Endothelial cell of umbilical vein (primary cell): ENCODE measurements at places on chromosomes 6 and 20. TPM values are rescaled to one million over a fixed set of nuclear protein-coding genes. Genes with fewer than 3 reads are reported as not detected.

DNA sequence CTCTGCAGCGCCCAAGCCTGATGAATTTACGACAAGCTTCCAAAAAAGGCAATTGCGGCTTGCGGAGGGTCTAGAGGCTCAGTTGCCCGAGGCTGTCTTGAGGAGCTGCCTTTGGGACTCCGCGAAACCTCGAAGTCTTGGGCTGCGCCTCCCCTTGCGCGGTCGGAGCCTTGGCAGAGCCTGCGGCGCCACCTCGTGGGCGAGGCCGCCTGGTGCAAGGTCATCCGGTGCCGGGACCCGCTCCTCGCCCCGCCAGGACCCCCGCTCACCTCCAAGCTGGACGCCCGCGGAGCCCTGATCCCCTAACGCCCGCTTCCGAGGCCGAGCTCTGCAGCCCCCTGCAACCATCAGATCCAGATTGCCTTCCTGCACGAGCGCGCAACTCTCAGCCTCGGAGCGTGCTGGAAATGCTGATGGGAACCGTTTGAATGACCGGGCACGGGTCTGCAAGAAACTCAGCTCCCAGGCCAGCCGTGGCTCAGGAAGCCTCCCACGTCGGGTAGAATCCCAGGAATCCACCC lies 14.9 kb upstream of the FAM210B start:
- peaks cover 11% of the 10 kb centered on the region for H3K27me3 ChIP-seq
- H3K4me3 ChIP-seq, result no peak overlapping the region
- H3K4me1 ChIP-seq, result no peaks in the 10 kb centered on the region
- no peak overlapping the region for H3K27ac ChIP-seq
- DNase-seq, result peak; percentile 35

GRCh38 chr20:33460711-33461110 lies 17.1 kb upstream of the SNTA1 start:
- no peak overlapping the region for H3K27ac ChIP-seq
- H3K4me3 ChIP-seq, result no peak overlapping the region

DNA sequence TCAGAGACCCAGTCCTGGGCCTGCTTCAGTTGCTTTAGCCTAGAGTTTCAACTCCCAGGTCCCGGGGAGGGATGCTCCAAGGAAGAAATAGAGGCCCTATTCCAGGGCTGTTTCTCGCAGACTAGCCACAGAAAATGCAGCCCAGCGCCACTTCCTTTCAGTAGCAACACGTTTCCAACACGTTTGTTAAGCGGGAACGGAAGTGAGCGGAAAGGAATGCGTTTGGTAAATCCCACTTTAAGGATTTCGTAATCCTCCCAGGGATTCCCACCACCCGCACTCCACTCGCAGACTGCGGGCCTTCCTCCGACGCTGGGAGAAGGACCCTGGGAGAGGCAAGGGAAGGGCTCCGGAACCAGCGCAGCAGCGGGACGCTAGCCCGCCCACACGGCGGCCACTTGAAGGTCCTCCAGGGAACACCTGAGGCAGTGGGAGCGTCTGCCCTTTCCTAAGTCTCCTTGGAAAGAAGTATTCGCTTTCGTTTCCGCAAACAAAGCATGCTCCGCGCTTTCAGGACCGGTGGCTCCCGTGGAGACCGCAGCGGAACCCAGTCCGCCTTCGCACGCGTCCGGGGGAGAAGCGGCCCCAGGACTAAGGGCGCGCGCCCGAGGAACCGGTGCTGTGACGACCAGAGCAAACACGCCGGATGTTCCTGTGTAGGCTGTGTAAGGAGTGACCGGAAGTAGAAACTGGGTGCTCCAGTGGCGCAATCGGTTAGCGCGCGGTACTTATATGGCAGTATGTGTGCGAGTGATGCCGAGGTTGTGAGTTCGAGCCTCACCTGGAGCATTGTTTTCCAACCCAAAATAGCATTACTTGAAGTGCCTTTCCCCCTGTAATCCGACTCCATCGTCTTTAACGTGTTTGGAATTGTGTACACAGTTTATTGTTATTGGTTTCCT lies 227.6 kb upstream of the PRSS16 start:
- H3K4me1 ChIP-seq, result no peaks in the 10 kb centered on the region
- peak; percentile 69 for DNase-seq
- H3K27ac ChIP-seq, result peak overlapping the region; percentile 30
- H3K27me3 ChIP-seq, result peaks cover 4% of the 10 kb centered on the region

GRCh38 chr20:23396950-23397627 lies 24.2 kb downstream of the NAPB start:
- DNase-seq, result peak; percentile 20
- H3K27ac ChIP-seq, result peak overlapping the region; percentile 74
- H3K36me3 ChIP-seq, result peaks cover 10% of the 10 kb centered on the region
- H3K4me1 ChIP-seq, result peaks cover 17% of the 10 kb centered on the region
- H3K4me3 ChIP-seq, result no peak overlapping the region

DNA sequence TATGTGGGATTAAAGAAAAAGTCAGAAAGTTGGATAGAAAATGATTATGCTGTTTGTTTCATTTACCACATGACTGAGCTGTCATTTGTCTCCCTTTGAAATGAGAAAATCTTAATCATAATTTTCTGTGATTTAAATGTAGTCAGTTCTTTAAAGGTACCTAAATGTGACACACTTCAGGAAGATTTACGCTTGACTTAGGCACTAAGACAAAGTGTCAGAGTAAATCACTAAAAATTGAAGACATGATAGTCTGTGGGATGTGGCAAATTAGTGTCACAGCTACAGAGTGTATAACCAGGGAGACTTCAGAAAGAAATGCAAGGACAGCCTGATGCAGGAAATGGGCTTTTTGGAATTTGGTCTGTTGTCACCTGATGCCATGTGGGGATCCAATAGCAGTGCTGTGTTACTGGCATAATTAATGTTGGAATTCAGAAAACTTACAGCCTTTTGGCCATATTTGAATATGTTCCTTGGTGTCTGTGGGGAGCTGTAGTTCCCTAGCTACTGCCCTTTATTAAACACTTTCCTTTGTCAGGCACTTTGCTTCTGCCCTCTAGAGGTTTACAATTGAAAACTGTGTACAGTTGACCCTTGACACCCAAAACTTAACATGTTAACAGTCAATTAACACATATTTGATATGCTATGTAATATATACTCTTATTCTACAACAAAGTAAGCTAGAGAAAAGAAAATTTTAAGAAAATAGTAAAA lies 493.8 kb downstream of the UTRN start:
- no peak for DNase-seq
- H3K36me3 ChIP-seq, result peaks cover 5% of the 10 kb centered on the region

GRCh38 chr6:24924580-24925356 lies 11.0 kb downstream of the RIPOR2 start:
- no peaks in the 10 kb centered on the region for H3K36me3 ChIP-seq
- no peak overlapping the region for H3K4me3 ChIP-seq
- H3K4me1 ChIP-seq, result no peaks in the 10 kb centered on the region

GRCh38 chr6:7255918-7256317 lies 57.1 kb downstream of the SSR1 start:
- H3K4me1 ChIP-seq, result peaks cover 4% of the 10 kb centered on the region
- H3K27ac ChIP-seq, result no peak overlapping the region
- H3K36me3 ChIP-seq, result peaks cover 4% of the 10 kb centered on the region
- H3K4me3 ChIP-seq, result no peak overlapping the region

GRCh38 chr6:53566755-53567154 lies 21.9 kb upstream of the GCLC start:
- H3K4me3 ChIP-seq, result no peak overlapping the region
- no peak overlapping the region for H3K27ac ChIP-seq
- H3K27me3 ChIP-seq, result peaks cover 5% of the 10 kb centered on the region
- H3K4me1 ChIP-seq, result no peaks in the 10 kb centered on the region
- DNase-seq, result no peak

- no peak overlapping the region for H3K4me3 ChIP-seq
- H3K36me3 ChIP-seq, result no peaks in the 10 kb centered on the region
- H3K27ac ChIP-seq, result no peak overlapping the region
- peaks cover 4% of the 10 kb centered on the region for H3K27me3 ChIP-seq
These were observed 23.6 kb downstream of the SLC35D3 start for GRCh38 chr6:136945711-136946121.

GRCh38 chr6:108598305-108598863 lies 37.7 kb downstream of the FOXO3 start:
- no peak overlapping the region for H3K4me3 ChIP-seq
- H3K27me3 ChIP-seq, result no peaks in the 10 kb centered on the region
- H3K27ac ChIP-seq, result no peak overlapping the region
- no peak for DNase-seq
- H3K36me3 ChIP-seq, result no peaks in the 10 kb centered on the region

DNA sequence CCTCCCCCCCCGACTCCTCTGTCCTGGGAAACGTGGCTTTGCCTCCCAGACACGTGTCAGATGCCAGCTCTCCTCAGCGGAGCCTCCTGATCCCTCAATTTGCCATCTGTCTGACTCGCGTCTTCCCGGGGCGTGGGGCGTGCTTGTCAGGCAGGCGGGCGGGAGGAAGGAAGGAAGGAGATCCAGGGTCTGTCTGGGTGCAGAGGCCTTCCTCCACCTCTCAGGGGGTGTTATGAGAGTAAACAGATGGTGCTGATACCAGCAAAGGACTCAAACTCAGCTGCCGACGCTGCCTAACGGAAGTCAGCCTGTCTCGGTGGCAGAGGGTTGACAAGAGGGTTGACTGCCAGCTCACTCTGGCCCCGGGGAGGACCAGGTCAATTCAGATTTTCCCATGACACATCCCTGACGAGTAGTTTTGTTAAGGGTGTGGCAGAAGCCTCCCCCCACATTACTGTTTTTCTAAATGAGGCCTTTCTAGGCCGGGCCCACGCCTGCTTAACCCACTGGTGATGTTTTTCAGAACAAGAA lies 17.0 kb downstream of the UQCC2 start:
- H3K4me1 ChIP-seq, result peaks cover 64% of the 10 kb centered on the region
- H3K27ac ChIP-seq, result peak overlapping the region; percentile 89
- no peak overlapping the region for H3K4me3 ChIP-seq
- H3K36me3 ChIP-seq, result peaks cover 17% of the 10 kb centered on the region

DNA sequence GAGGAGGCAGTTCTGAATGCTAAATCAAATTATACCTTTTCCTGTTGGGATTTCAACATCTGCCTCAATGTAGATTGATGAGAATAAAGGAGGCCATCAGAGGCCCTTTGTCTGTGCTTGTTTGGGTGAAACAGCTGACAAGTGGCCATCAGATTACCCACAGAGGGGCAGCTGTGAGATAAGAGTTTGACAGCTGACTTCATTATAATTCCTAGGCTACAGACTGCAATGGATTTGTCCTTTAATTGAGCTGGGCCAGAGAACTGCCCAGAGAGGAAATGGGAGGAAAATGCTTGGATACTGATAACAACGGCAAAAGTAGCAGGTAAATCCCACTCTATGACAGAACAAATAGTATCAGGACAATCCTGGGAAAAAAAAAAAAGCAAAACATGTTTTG lies 649.4 kb downstream of the HDGFL1 start:
- H3K27me3 ChIP-seq, result no peaks in the 10 kb centered on the region
- H3K4me1 ChIP-seq, result no peaks in the 10 kb centered on the region
- DNase-seq, result peak; percentile 29
- no peaks in the 10 kb centered on the region for H3K36me3 ChIP-seq
- no peak overlapping the region for H3K4me3 ChIP-seq

GRCh38 chr6:167588920-167589614 lies 237.6 kb upstream of the AFDN start:
- H3K4me1 ChIP-seq, result peaks cover 5% of the 10 kb centered on the region
- peak overlapping the region; percentile 3 for H3K27ac ChIP-seq
- no peak for DNase-seq
- H3K27me3 ChIP-seq, result no peaks in the 10 kb centered on the region
- H3K36me3 ChIP-seq, result no peaks in the 10 kb centered on the region

GRCh38 chr20:50071039-50071888 lies 41.7 kb downstream of the UBE2V1 start:
- H3K27ac ChIP-seq, result no peak overlapping the region
- H3K4me3 ChIP-seq, result no peak overlapping the region
- no peaks in the 10 kb centered on the region for H3K27me3 ChIP-seq
- no peaks in the 10 kb centered on the region for H3K4me1 ChIP-seq

DNA sequence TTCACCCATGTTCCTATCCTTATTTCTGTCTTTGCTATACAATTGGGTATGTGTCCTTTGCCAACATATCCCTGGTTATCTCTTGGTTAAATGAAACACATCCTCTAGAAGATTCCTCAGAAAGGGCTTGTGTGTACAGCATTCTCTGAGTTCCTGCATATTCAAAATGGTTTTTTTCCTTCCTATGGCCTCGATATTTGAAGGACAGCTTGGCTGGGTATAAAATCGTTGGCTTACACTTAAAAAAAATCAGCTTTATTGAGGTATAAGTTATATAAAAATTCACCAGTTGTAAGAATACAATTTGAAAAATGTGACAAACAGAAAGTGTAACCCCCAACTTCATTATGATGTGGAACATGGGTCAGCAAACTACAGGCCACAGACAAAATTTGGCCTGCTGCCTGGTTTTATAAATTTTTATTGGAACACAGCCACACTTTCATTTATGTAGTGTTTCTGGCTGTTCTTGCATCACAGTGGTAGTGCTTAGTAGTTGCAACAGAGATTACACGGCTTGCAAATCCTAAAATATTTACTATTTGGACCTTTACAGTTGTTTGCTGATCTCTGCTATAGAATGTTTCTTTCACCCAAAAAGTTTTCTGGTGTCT lies 16.7 kb downstream of the PCMT1 start:
- H3K36me3 ChIP-seq, result no peaks in the 10 kb centered on the region
- H3K4me1 ChIP-seq, result no peaks in the 10 kb centered on the region
- peak; percentile 82 for DNase-seq
- no peak overlapping the region for H3K4me3 ChIP-seq

- H3K27ac ChIP-seq, result no peak overlapping the region
- no peaks in the 10 kb centered on the region for H3K4me1 ChIP-seq
- H3K4me3 ChIP-seq, result no peak overlapping the region
- peaks cover 3% of the 10 kb centered on the region for H3K27me3 ChIP-seq
- no peaks in the 10 kb centered on the region for H3K36me3 ChIP-seq
These were observed 59.3 kb upstream of the SLC2A12 start for GRCh38 chr6:134111726-134112125.

DNA sequence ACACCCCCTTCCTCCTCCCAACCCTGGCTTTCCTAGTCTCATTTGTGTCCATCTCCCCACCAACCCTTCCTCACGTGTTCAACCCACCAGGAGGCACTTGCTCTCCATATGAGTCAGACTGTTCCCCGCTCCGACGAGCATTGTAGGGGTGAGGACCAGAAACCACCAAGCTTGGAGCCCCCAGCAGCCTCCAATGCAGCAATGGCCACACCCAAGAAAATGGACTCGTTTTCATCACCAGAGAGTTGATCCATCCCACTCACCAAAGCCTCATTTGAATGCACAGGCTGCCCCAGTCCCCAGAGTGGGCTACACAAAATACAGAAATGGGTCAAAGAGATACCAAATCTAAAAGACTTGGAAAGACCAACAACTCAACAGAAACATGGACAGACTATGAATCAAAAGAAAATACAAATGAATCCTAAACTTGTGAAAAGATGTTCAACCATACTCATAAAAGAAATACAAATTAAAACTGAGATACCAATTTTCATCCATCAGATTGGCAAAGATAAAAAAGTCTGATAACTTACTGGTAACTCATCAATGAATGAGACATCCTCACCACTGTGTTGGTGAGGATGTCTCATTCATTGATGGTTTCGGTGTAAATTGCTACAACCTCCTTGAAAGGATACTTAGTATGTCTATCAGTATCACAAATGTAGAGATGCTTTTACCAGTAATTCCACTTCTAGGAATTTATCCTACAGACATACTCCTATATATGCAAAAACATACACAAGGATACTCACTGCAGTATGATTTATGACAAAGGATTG lies 68.1 kb downstream of the TRERF1 start:
- H3K36me3 ChIP-seq, result no peaks in the 10 kb centered on the region
- no peak overlapping the region for H3K27ac ChIP-seq
- H3K27me3 ChIP-seq, result peaks cover 2% of the 10 kb centered on the region
- H3K4me1 ChIP-seq, result no peaks in the 10 kb centered on the region
- no peak overlapping the region for H3K4me3 ChIP-seq

The CPXM1 gene
- total RNA-seq, result 9.3 and 20.3 TPM in 2 replicates

The BPIFA3 gene
- total RNA-seq, result not detected in 2 replicates

The LY6G6D gene
- not detected in 2 replicates for total RNA-seq

The SPATA25 gene
- total RNA-seq, result 1.3 TPM in 1 of 2 replicates, not detected in the other

The DLK2 gene
- not detected in 2 replicates for total RNA-seq

The ARFGAP1 gene
- 111 and 126 TPM in 2 replicates for total RNA-seq

The RGS17 gene
- 1.1 and 2.3 TPM in 2 replicates for total RNA-seq
